ENCODE measurements at places on chromosomes 4 and X.

DNA sequence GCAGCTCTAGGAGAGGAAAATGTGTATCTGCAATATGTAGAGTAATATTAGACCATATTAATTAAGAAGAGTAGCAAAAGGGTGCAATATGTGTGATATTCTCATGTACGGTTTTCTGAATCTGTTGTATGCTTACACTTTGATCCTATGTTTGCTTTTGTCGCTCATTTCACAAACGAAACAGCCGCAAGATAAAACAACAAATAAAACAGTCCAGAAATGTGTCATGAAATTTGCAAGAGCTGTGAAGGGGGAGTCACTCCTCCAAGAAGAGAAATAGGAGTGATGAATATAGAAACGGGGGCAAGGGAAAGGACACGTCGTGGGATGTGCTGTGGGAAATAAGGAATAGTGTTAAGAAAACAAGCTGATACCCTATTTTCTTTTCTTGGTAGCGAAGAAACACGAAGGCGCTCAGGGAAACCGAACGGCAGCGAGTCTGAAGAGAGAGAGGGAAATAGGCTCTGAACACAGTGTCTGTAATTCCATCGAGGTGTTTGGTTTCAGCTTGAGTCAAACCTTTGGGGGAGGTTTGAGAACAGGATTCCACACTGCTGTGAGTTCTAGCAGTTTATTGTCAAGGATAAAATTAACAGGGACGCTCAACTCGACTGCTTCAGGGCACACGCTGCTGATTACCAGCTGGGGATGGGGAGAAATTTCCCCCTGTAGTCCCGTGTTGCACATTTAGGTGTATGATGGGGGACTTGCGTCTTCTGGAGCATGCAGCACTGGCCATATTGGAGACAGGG is 595.6 kb upstream of the TENM3 start:
- no peak for DNase-seq

- DNase-seq: no peak
These were observed 14.0 kb upstream of the SHROOM4 start for GRCh38 chrX:50827996-50828395.

- DNase-seq: no peak
These were observed 767.3 kb downstream of the C4orf33 start for GRCh38 chr4:129863206-129863605.

GRCh38 chr4:10403633-10404445 is 53.4 kb downstream of the ZNF518B start:
- DNase-seq: peak; percentile 31

- no peak for DNase-seq
These were observed 7.1 kb downstream of the CLOCK start for GRCh38 chr4:55539658-55540057.

- DNase-seq: no peak
These were observed 108.5 kb downstream of the FAM53A start for GRCh38 chr4:1575418-1576303.

DNA sequence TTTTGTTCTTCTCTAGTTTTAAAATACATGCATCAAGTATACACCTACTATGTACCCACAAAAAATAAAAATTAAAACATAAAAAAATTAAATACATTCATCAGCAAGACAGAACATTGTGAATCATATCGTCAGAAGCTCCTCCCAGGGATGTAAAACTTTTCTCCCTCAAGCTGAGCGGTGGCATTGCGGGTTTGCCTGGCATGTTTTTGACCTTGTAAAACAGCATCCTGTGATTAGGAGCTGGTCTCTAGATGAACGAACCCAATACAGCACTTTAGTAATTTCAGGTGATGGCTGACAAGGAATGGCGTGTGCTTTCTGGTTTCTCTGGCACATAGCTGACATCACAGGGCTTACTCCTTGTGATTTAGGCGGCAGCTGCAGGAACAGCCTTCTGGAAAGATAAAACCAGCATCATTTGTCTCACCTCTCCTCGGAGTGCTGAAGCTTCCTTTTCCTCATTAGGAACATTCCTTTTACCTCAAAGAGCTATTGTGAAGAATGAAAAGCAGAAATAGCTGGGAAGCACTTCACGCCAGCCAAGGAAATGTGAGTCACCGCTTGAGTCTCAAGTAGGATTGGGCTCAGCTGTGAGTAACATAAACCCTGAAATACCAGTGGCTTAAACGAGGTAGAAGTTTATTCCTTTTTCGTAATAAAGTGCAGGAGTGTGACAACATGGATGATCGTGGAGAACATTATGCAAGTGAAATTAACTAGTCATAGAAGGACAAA is 44.3 kb downstream of the NYX start:
- peak; percentile 58 for DNase-seq

DNA sequence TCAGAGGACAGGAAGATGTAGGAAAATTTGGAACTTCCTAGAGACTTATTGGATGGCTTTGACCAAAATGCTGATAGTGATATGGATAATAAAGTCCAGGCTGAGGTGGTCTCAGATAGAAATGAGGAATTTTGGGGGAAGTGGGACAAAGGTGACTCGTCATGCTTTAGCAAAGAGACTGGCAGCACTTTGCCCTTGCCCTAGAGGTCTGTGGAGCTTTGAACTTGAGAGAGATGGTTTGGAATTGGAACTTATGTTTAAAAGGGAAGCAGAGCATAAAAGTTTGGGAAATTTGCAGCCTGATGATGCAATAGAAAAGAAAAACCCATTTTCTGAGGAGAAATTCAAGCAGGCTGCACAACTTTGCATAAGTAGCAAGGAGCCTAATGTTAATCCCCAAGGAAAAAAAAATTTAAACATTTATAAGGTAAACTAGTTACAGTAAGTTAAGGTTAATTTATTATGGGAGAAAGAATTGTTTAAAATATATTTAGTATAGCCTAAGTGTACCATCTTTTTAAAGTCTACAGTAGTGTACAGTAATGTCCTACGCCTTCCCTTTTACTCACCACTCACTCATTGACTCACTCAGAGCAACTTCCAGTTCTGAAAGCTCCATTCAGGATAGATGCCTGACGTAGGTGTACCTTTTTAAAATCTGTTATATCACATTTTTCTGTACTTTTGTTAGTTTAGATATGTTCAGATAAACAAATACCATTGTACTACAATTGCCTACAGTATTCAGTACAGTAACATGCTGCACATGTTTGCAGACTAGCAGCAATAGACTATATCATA is 101.2 kb downstream of the FAM13A start:
- no peak for DNase-seq

DNA sequence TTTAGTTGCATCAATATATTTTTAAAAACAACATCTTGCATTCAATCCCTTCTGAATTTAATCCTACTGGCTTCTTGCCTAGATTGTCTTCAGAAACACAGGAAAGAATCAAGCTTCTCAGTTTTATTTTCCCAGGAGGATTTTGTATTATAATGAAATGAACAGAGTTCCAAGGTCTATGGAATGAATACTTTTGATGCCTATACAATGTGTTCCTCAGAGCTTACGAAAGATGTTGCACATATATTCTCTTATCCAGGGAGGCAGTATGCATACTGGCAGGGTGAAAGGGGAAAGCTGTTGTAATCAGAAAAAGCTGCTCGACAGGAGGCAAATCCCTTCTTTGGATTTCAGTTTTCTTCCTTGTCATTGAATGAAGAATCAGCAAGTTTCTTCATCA is 8.8 kb downstream of the TMPRSS11D start:
- no peak for DNase-seq

- no peak for DNase-seq
These were observed 465 bp downstream of the HNRNPH2 start for GRCh38 chrX:101408532-101408841.

DNA sequence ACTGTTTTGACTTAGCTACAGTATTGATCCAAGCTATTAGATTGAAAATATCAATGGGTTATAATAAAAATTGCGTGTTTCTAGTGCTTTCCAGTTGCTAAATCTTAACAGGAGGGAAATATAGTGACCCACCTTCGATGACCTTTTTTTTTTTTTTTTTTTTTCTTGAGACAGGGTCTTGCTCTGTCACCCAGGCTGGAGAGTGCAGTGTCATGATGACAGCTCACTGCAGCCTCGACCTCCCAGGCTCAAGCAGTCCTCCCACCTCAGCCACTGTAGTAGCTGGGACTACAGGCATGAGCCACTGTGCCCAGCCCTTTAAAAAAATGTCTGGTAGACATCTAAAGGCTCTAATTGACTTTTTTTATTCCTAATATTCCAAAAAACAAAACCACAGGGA is 3.8 kb upstream of the ASB5 start:
- DNase-seq: no peak

GRCh38 chr4:40316333-40316781 is 18.8 kb upstream of the CHRNA9 start:
- DNase-seq: peak; percentile 13

DNA sequence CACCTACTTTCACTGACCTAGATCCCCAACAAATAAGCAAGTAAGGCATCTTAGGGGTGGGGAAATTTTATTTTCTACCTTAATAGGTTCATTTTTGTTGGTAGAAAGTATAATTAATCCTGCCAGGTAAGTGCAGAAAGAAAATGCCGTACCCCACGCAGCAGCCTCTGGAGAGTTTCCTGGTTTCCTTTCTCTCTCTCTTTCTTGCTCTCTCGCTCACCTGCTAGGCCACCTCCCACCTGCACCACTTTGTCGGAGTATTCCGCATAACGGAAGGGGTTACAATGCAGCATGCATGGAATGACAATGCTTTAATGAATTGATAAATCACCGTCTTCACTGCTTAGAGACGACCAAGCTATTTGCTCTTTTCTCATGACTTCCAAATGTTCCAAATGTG is 101.0 kb downstream of the SCD5 start:
- no peak for DNase-seq

- DNase-seq: no peak
These were observed 109.4 kb downstream of the SCLT1 start for GRCh38 chr4:128983771-128984485.

DNA sequence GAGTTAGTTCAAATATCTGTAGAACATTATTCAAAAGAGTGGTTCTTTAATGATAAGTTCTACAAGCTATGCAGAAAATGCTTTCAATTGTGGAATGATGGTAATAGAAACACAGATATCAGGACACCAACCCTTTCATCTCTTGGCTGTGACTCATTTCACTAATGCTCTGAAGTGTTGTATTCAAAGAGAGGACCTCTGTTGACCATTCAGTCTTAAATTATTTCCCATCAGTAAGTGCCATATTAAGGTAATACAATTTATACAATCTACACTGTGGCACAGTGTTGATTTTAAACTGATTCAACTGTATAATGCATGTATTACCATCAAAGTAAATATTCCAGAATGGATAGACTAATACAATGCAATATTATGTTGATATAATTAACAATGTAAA is 289.0 kb upstream of the ADGRL3 start:
- peak; percentile 35 for DNase-seq

DNA sequence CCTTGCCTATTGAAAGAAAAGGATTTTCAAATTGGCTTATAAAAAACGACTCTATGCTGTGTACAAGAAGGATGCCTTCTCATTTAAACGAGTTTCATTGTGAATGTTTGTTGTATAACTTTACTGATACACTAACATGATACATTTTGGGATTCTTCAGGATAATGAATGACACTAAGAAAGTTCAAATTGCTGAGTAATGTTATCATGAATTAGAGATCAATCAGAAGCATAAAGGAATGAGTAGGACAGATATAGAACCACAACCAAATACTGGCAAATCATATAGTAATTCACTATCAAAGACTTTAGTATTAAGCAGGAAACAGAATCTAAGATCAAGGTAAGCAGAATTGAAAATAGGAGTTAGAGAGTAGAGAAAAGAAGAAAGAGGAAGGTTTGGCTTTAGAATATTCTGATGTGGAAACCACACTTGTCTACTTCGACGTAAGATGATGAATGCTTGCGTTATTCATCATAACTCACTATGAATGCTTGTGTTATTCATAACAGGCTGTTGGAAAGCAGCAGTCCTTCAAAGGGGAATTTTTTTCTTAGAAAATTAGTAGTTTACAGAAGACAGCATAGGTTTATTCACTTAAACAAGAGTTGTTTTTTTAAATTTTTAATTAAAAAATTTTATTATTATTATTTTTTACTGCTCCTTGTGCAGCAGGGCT is 13.4 kb downstream of the CCDC158 start:
- DNase-seq: peak; percentile 34
